ENCODE measurements at places on chromosomes 3 and 15.

GRCh38 chr15:43106486-43106829 lies 620 bp upstream of the UBR1 start:
- no peak for DNase-seq

DNA sequence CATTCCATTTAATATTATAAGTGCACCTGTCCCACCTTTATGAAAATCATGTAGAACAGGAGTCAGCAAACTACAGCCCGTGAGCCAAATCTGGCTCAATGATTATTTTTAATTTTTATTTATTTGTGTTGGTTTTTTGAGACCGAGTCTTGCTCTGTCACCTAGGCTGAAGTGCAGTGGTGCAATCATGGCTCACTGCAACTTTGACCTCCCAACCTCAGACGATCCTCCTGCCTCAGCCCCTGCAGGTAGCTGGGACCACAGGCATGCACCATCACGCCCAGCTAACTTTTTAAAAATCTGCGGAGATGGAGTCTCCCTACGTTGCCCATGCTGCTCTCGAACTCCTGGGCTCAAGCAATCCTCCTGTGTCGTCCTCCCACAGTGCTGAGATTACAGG lies 42.0 kb downstream of the MYO1E start:
- no peak for DNase-seq

DNA sequence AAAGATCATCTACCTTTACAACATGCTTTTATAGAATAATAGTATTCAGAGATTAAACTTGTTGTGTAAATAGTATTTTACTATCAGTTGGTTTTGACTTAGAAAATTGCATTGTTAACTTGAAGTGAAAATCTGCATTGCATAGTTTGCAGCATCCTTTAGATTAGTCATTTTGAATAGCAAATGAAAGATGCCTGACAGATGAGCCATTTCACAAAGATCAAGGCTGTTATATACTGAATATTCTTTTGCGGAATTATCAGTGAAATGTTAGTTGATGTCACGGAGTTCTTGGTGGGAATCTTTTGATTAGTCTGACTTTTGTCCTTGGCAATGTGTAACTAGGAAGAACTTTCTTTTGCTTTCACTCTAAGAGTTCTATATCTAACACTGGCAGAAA lies 24.5 kb downstream of the RSRC1 start:
- DNase-seq = no peak

DNA sequence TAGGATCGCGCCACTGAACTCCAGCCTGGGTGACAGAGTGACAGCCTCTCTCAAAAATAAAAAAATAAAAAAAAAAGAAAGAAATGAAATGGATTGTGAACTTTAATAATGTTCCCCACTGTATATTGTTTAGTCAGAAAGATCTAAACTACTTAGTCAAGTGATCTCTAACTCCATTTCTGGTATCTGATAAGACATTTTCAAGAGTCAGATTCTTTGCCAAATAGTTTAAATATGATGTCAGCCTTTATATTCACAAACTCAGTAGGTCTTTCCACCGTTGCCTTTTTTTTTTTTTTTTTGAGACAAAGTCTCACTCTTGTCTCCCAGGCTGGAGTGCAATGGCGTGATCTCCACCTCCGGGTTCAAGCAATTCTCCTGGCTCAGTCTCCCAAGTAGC lies 29.0 kb upstream of the OSBPL11 start:
- DNase-seq = no peak

- DNase-seq = no peak
These were observed 283.0 kb upstream of the VEPH1 start for GRCh38 chr3:157786211-157786610.

GRCh38 chr3:31275583-31275982 lies 257.1 kb upstream of the STT3B start:
- DNase-seq = no peak

- DNase-seq = no peak
These were observed 39.6 kb downstream of the ATP13A3 start for GRCh38 chr3:194447161-194447560.
